ENCODE measurements at places on chromosomes 5 and 9. TPM values are rescaled to one million over a fixed set of nuclear protein-coding genes. Genes with fewer than 3 reads are reported as not detected.

Gene TTC23L
- total RNA-seq = not detected

Gene HACD4
- total RNA-seq = 0.58 TPM

Gene ZNF883
- 3.6 TPM for total RNA-seq

GRCh38 chr5:10352430-10353240 lies 860 bp upstream of the MARCHF6 start:
- no peaks in the 10 kb centered on the region for H3K27me3 ChIP-seq
- peak overlapping the region; percentile 99 for H3K27ac ChIP-seq
- peaks cover 46% of the 10 kb centered on the region for H3K4me1 ChIP-seq
- no peaks in the 10 kb centered on the region for H3K36me3 ChIP-seq

Gene KLF4
- 27.1 TPM for total RNA-seq

Gene CER1
- 0.30 TPM for total RNA-seq

Gene SLC25A48
- total RNA-seq = not detected

DNA sequence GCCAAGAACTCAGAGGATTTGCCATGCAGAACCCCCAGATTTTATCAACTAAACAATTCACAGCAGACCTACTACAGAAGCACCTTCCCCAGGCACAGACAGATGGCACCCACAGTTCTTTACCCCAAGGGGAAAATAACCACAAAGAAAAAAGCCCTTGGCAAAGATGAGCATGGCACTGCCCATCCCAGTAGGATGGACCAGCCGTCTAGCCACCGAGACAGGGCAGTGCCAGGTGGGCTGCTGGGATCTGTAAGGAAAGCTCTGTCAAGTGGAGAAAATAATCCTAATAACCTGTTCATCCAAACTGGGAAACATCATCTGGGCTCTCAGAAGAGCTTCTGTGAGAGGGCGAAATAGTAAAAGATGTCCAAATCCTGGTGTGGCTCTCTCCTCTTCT lies 130.0 kb downstream of the COL23A1 start:
- H3K4me3 ChIP-seq = no peak overlapping the region
- H3K4me1 ChIP-seq = no peaks in the 10 kb centered on the region
- H3K27ac ChIP-seq = peak overlapping the region; percentile 73
- no peak for DNase-seq
- H3K27me3 ChIP-seq = no peaks in the 10 kb centered on the region
- no peaks in the 10 kb centered on the region for H3K36me3 ChIP-seq

- DNase-seq = no peak
- H3K27ac ChIP-seq = no peak overlapping the region
- no peaks in the 10 kb centered on the region for H3K4me1 ChIP-seq
- H3K27me3 ChIP-seq = no peaks in the 10 kb centered on the region
- H3K4me3 ChIP-seq = no peak overlapping the region
- H3K36me3 ChIP-seq = no peaks in the 10 kb centered on the region
Measured at GRCh38 chr5:96203761-96204160, 229.3 kb downstream of the PCSK1 start.

Gene TMEM171
- not detected for total RNA-seq

GRCh38 chr9:14993061-14993800 lies 83.0 kb upstream of the FREM1 start:
- H3K27ac ChIP-seq = peak overlapping the region; percentile 42
- H3K4me3 ChIP-seq = peak overlapping the region; percentile 67
- DNase-seq = peak; percentile 88
- H3K4me1 ChIP-seq = no peaks in the 10 kb centered on the region
- no peaks in the 10 kb centered on the region for H3K36me3 ChIP-seq
- no peaks in the 10 kb centered on the region for H3K27me3 ChIP-seq

DNA sequence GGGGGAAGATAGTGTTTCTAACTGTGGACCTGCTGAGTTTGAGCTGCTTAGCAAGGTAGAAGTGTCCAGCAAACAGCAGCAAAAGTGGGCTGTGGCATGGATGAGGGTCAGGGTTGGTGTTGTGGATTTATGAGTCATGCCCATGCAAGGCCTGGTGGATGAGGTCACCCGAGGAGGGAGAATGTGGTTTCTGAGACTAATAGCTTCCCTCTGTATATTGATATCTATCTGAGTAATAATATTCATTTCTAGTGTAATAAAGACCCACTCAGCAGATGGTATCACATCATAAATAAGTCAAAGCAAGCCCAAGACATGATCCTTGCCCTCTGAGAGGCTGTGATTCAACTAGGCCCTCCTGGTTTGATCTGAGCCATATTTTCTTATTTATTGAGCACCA lies 597.8 kb upstream of the CLINT1 start:
- no peaks in the 10 kb centered on the region for H3K4me1 ChIP-seq
- H3K36me3 ChIP-seq = no peaks in the 10 kb centered on the region
- DNase-seq = no peak
- no peak overlapping the region for H3K4me3 ChIP-seq
- no peak overlapping the region for H3K27ac ChIP-seq

DNA sequence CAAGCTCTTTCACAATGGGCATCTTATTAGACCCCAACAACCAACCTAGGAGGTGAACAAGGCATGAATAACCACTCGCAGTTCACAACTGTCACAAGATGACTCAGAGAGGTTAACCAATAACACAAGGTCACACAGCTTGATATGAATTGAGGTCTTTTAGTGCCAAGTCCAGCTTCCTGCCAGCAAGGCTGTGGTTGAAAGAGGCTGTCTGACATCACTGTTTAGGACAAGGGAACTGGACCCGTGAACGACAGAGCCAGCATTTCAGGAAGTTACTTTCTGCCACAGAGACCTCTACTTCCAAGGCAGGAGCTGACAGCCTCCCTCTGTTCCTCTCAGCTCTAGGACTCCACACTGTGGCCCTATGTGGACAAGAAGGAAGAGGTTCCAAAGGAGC lies 53.4 kb upstream of the ALDH1B1 start:
- no peak overlapping the region for H3K4me3 ChIP-seq
- no peaks in the 10 kb centered on the region for H3K27me3 ChIP-seq
- peak; percentile 6 for DNase-seq
- H3K36me3 ChIP-seq = no peaks in the 10 kb centered on the region

Gene ACSL6
- 4.5 TPM for total RNA-seq

Gene NCS1
- 12.0 TPM for total RNA-seq

DNA sequence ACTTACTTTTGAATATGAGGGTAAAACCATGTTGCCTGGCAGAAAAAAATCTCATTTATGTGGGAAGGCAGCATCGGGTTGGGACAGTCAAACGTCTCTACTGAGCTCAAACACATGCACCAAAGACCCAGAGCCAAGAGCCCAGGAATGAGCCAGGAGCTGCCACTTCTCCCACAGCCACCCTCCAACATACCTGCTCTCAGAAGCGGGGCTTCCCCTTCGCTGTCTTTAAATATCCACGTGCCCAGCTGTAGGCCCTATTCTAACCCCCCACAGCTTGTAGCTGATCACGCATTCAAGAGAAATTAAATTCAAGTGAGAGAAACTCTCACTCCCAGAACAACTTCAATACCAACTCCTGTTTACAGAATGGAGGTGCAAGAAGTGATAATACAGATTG lies 42.6 kb upstream of the MAP3K1 start:
- H3K4me3 ChIP-seq = no peak overlapping the region
- H3K4me1 ChIP-seq = no peaks in the 10 kb centered on the region
- no peaks in the 10 kb centered on the region for H3K27me3 ChIP-seq
- no peaks in the 10 kb centered on the region for H3K36me3 ChIP-seq

DNA sequence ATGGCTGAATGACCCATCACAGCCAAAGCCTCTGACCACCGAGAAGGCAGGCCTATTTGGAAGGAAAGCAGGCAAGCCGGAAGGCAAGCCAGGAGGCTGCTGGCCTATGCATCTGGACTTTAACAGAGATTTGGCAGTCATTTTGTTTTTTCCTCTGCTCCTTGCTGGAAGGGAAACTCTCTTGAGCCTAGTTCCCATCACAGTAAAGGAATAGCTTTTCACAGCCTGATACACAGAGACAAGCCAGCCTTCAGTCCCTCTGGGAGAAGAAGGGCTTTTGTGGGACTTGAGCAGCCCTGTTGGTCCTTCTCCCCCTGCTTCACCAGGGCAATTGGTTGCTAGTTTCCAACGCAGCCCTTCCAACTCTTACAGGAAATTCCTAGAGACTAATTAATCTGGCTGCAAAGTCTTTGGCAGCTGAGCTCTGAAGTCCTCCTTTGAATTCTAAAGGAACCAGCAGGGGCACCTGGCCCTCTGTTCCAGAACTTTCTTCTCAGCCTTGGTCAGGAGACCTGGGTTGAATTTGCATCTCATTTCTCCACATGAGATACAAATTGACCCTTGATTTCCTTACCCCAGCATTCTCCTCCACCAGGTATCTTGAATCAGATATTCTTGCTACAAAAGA lies 157.3 kb upstream of the EPB41L4A start:
- no peaks in the 10 kb centered on the region for H3K27me3 ChIP-seq
- H3K4me3 ChIP-seq = no peak overlapping the region
- peak overlapping the region; percentile 66 for H3K27ac ChIP-seq
- no peaks in the 10 kb centered on the region for H3K36me3 ChIP-seq

Gene SPATA31C1
- total RNA-seq = not detected

DNA sequence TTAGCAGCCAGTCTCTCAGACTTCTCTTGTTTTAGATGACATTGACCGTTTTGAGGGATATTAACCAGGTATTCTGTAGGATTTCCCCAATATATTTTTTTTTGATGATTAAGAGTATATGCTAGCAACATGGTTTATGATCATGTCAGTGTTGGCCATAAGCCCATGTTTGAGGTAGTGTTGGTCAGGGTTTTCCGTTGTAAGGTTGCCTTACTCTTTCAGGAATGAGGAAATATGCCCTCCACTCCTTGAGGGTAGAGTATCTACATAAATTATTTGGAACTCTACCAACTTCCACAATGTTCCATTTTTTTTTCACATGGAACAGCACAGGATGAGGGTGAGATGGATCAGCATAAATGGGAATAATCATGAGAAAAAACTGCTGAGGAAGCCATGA lies 188.4 kb upstream of the PRDM9 start:
- H3K27me3 ChIP-seq = no peaks in the 10 kb centered on the region
- H3K4me1 ChIP-seq = no peaks in the 10 kb centered on the region
- no peak overlapping the region for H3K4me3 ChIP-seq
- no peaks in the 10 kb centered on the region for H3K36me3 ChIP-seq
- H3K27ac ChIP-seq = no peak overlapping the region
- DNase-seq = no peak

Gene TAF11L10
- not detected for total RNA-seq

DNA sequence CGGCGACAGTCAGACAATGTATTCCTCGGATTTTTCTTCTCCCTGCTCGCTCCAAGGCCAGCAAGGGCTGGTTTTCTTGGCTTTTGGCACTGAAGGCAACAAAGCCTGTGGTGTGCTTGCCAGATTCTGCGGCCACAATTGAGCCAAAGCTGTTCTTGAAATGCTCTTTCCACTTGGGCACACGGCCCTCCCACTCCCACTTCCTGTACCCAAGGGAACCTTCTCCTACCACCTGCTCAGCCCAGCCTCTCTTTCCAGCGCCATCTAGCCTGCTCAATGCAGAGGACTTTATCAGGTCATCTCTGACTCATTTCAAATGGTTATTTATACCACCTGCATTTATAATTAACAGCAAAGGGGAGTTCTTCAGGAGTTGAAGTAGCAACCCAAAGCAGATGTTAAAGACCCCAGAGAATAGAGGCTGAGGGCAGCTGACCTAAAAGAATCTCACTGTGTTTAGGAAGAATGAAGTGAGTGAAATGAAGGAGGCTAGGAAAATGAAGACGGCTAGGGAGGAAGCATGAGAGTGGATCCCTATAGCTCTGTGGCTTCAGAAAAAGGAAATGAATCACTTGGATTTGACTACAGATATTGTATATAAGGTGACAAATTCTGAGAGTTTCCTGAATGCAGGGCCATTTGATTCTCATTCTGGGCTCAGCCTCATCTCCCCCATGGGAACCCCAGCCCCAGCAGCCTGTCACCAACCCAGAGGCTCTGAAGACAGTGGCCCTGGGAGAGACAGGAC lies 439.0 kb downstream of the ENC1 start:
- peak; percentile 41 for DNase-seq
- H3K4me3 ChIP-seq = no peak overlapping the region

Gene LCN2
- not detected for total RNA-seq

DNA sequence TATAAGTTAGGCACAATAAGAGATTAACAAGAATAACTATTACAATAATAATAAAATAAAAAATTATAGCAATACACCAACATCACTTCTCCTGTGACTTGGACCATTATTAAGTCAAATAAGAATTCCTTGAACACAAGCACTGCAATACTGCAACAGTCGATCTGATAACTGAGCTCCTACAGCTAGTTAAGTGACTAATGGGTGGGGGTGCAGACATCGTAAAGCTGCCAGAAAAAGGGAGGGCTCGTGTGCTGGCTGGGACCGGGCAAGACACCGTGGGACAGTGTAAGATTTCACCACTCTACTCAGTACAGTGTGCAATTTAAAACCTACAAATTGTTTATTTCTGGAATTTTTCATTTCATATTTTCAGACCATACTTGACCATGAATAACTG lies 78.8 kb downstream of the SNX24 start:
- no peaks in the 10 kb centered on the region for H3K36me3 ChIP-seq
- H3K27me3 ChIP-seq = no peaks in the 10 kb centered on the region
- no peak for DNase-seq

Gene UBE2QL1
- 17.7 TPM for total RNA-seq

DNA sequence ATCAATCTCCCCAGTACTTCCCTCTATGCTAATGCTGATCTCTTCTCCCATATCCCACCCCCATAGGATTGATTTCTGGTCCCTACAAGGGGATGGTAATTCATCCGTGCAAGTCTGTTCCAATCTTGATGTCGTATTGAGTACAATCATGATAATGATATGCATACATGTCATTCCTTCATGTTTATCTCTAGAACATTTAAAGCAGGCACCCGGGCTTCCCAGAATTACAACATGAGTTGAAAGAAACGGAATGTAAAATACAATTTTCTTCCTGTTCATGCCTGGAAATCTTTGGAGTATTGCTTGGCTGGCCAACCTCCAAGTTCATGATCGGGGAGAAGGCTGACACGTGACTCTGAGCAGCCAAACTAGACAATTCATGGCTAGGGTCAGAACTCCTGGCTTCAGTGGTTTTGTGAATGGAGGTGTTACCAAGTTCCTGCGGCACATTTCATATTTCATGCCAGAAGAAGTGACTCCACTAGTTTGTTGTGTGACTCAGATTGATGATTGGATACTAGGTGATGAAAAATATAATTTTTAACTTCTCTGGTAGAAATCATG lies 66.6 kb downstream of the C9orf152 start:
- no peaks in the 10 kb centered on the region for H3K27me3 ChIP-seq
- peaks cover 69% of the 10 kb centered on the region for H3K4me1 ChIP-seq
- DNase-seq = peak; percentile 61

GRCh38 chr9:76528056-76528455 lies 69.1 kb downstream of the GCNT1 start:
- DNase-seq = no peak
- no peaks in the 10 kb centered on the region for H3K27me3 ChIP-seq
- no peak overlapping the region for H3K4me3 ChIP-seq
- H3K4me1 ChIP-seq = no peaks in the 10 kb centered on the region
- H3K36me3 ChIP-seq = no peaks in the 10 kb centered on the region

GRCh38 chr5:76274571-76274970 lies 128.5 kb upstream of the IQGAP2 start:
- no peaks in the 10 kb centered on the region for H3K27me3 ChIP-seq
- H3K4me3 ChIP-seq = no peak overlapping the region
- no peaks in the 10 kb centered on the region for H3K36me3 ChIP-seq
- no peak overlapping the region for H3K27ac ChIP-seq

DNA sequence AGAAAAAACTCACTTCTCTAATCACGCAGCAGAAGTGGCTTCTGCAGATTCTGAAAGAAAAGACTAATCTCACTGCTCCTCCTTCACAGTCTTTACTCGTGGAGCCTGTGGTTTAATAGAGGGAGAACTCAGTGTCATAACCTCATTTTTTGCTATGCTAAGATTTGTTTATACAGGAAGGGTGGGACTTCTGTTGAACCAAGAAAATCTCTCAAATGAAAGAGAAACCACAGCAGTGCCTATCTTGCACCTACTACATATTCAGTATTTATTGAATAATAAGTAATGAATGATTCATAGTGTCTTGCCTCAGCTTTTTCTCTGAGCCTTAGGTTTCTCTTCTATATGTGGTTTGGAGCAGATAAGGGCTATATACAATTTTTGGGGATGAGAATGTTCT lies 136.1 kb upstream of the DMAC1 start:
- no peak overlapping the region for H3K27ac ChIP-seq
- no peaks in the 10 kb centered on the region for H3K27me3 ChIP-seq
- no peaks in the 10 kb centered on the region for H3K36me3 ChIP-seq
- H3K4me3 ChIP-seq = no peak overlapping the region

All from heart right ventricle (tissue), 16 donors.